ENCODE measurements at places on chromosomes 7 and 10.
A peak's percentile ranks its signal among the peaks of the same experiment; 100 is the strongest.

GRCh38 chr10:109875151-109875568 is 48.2 kb downstream of the XPNPEP1 start:
- H3K4me1 ChIP-seq, result peaks cover 5% of the 10 kb centered on the region
- H3K36me3 ChIP-seq, result peaks cover 25% of the 10 kb centered on the region
- H3K27ac ChIP-seq, result no peak overlapping the region
- no peak for DNase-seq
- no peaks in the 10 kb centered on the region for H3K27me3 ChIP-seq
- H3K4me3 ChIP-seq, result no peak overlapping the region

GRCh38 chr10:107966826-107967225 is 802.3 kb upstream of the SORCS1 start:
- no peak for DNase-seq
- H3K27ac ChIP-seq, result no peak overlapping the region
- H3K36me3 ChIP-seq, result no peaks in the 10 kb centered on the region
- no peaks in the 10 kb centered on the region for H3K27me3 ChIP-seq

GRCh38 chr10:86036544-86036831 is 330.1 kb downstream of the GRID1 start:
- H3K27ac ChIP-seq, result no peak overlapping the region
- peaks cover 6% of the 10 kb centered on the region for H3K27me3 ChIP-seq
- no peak for DNase-seq
- no peak overlapping the region for H3K4me3 ChIP-seq
- peaks cover 2% of the 10 kb centered on the region for H3K4me1 ChIP-seq

DNA sequence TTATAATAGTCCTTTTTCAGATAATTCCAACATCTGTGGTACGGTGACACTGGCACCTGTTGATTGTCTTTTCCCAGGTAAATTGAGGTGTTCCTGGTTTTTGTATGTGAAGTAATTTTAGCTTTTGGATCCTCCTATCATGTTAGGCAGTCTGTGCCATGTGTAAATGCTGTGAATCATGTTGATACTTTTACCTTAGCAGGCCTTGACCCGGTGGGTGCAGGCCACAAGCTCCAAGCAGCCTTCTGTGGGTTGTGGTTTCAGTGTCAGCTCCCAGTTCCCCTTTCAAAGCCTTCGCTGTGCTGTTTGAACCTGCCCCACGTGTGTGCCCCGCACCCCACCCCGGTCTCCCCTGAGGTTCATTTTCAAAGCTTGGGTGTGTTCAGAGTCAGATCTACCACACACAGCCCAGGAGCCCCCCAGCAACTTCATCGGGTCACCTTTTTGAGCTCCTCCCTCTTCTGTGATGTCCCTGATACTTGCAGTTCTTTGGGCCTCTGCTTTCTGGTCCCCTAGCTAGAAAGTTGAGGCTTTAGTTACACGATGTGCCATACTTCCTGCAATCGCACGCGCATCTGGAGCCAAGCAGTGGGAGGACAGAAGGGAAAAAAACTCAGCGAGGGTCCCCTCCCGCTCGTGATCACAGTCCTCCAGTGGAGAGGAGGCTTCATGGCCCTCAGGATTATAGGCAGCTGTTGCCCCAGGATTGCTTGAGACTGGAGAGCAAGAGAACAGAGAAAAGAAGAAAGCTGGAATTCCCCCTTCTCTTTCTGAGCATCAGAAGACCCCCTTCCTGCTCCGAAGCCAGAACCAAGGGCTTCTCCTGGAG is 8.7 kb upstream of the BHLHA15 start:
- H3K36me3 ChIP-seq, result peaks cover 25% of the 10 kb centered on the region
- H3K4me1 ChIP-seq, result peaks cover 35% of the 10 kb centered on the region
- peak; percentile 80 for DNase-seq
- no peaks in the 10 kb centered on the region for H3K27me3 ChIP-seq

DNA sequence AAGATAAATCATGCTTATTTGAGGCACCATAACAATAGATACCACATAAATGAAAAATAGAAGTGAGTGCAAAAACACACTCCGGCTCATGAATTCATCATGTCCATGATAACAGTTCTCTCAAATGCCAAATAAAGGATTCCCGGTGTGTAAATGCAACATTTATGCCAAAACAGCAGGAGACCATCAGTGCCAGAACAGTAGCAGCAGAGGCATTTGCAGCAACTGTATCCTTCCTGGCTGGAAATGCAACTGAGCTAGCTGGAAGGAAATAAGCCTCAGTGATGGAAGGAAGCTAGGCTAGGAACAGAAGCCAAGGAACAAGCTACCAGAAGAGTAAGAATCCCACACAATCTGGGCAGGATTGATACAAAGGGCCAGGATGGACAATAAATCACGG is 79.9 kb upstream of the THSD7A start:
- H3K4me3 ChIP-seq, result no peak overlapping the region
- no peaks in the 10 kb centered on the region for H3K27me3 ChIP-seq
- no peaks in the 10 kb centered on the region for H3K4me1 ChIP-seq
- no peaks in the 10 kb centered on the region for H3K36me3 ChIP-seq

- H3K36me3 ChIP-seq, result no peaks in the 10 kb centered on the region
- H3K4me3 ChIP-seq, result no peak overlapping the region
- DNase-seq, result no peak
Observed at GRCh38 chr10:94439275-94439861, 37.0 kb downstream of the TBC1D12 start.

- no peaks in the 10 kb centered on the region for H3K36me3 ChIP-seq
- H3K4me1 ChIP-seq, result peaks cover 8% of the 10 kb centered on the region
- H3K27me3 ChIP-seq, result peaks cover 3% of the 10 kb centered on the region
- H3K4me3 ChIP-seq, result no peak overlapping the region
Observed at GRCh38 chr7:7516662-7517061, 19.0 kb downstream of the COL28A1 start.

- H3K4me3 ChIP-seq, result no peak overlapping the region
- no peak for DNase-seq
- H3K27me3 ChIP-seq, result no peaks in the 10 kb centered on the region
- H3K4me1 ChIP-seq, result peaks cover 3% of the 10 kb centered on the region
- no peaks in the 10 kb centered on the region for H3K36me3 ChIP-seq
Observed at GRCh38 chr7:130334274-130334673, 10.3 kb upstream of the CPA5 start.

GRCh38 chr10:43249151-43249961 is 17.5 kb downstream of the RASGEF1A start:
- no peak for DNase-seq
- H3K27ac ChIP-seq, result no peak overlapping the region
- no peak overlapping the region for H3K4me3 ChIP-seq
- no peaks in the 10 kb centered on the region for H3K4me1 ChIP-seq

DNA sequence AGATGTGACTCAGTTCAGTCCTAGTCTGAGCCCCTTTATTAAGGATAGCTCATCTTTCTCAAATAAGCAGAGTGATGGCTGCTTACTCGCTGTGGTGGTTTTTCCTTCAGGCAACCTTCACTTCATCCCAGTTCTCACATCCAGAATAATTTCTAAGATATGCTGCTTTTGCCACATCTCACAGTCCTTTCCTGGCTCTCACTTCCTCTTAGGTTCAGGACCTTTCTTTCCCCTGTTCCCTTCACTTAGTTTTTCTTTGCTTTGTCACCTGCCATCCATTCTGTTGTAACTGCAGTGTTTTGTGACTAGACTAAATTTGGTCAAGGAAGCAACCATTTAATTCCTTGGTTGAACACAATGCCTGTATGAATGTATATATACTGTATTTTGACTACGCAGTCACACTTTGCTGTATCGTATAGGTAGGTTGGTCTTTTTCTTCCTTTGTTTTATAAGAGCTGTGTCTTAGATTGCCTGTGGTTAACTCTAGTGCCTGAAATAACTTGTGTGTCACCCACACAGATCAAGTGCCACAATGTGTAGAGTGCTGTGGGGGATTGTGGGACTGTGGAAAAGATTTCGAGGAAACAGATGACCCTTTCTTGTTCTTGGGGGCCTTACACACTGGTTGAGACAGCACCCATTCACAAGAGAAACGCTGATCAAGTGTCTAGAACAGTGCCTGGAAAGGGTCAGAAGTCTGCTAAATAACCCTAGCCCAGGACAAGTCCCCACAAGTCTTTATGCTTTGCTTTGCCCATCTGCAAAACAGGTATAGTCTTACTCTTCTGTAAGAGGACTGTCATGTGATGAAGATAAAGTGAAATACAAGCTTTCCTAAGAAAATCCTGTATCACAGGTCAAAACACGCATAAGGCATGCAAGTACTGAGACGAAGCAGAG is 2.6 kb downstream of the ZNF655 start:
- DNase-seq, result no peak
- peaks cover 47% of the 10 kb centered on the region for H3K36me3 ChIP-seq
- H3K27ac ChIP-seq, result peak overlapping the region; percentile 81

DNA sequence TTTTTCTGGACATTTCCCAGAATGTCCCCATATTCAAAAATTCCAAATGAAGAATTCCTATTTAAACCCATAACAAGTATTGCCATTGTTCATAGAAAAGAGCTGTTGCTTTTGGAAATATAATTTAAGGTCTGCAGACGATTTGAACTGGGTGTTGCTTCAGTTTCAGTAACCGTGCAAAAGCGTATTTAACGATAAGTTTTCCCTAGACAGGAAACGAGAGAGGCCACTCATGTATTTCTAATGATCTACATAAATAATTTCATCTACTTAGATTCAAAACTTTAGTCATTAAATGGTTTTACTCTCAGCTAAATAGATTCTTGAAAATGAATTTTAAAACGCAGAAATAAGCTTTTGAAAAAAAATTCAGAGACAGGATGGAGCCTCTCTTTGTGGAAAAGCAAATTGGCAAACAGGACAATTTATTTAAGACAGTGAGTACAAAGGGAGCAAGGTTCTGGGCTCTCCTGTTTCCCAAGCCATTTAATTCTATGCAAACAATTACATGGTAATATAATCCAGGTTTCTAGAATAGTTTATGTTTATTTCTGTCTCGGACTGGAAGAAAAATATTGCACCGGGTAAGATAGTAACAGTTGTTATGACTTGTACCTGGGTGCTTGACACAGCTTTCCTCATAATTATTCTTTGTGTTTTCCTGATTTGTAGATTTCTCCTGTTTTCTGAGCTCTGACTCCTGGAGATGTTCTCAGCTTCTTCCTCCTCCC is 263.0 kb downstream of the BAMBI start:
- no peak for DNase-seq
- no peak overlapping the region for H3K27ac ChIP-seq
- H3K36me3 ChIP-seq, result no peaks in the 10 kb centered on the region
- no peak overlapping the region for H3K4me3 ChIP-seq

DNA sequence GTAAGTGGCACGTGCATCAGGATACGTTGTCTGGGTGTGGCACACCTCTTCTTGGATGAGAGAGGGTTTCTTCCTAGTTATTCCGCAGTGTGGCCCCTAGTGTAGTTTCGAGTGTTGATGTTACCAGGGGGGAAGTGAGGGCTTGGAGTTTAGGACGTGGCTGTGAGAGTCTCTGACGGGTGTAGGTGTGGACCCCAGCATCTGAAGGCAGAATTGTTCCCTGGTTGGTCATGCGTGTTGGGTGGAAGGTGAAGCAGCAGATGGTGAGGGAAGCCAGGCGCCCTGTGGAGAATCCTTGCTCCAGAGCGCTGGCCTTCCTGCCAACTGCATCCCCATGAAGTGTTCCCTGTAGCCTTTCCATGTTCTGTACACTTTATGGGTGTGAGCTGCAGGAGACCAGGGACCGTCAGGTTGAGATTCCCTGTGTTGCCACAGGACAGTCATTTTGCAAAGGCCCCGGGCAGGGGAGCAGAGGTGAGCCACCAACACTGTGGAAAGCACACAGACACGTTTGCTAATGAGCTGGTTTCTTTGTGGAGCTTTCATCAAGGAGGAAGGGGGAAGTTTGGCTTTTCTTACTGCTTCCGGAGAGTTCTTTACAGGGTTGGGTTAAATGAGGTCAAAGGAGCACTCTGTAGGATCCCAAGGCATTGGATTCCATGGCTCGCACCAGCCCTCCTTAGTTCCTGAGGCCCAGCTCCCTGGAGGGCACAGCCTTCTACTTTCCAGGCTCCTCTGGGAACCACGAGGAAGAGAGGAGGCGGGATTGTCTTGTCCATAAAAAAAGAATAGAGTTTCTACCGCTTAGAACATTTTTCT is 32.0 kb downstream of the TSPAN14 start:
- H3K4me3 ChIP-seq, result peak overlapping the region; percentile 80
- H3K27me3 ChIP-seq, result no peaks in the 10 kb centered on the region
- peaks cover 85% of the 10 kb centered on the region for H3K4me1 ChIP-seq
- H3K36me3 ChIP-seq, result peaks cover 34% of the 10 kb centered on the region
- peak overlapping the region; percentile 89 for H3K27ac ChIP-seq
- DNase-seq, result no peak

DNA sequence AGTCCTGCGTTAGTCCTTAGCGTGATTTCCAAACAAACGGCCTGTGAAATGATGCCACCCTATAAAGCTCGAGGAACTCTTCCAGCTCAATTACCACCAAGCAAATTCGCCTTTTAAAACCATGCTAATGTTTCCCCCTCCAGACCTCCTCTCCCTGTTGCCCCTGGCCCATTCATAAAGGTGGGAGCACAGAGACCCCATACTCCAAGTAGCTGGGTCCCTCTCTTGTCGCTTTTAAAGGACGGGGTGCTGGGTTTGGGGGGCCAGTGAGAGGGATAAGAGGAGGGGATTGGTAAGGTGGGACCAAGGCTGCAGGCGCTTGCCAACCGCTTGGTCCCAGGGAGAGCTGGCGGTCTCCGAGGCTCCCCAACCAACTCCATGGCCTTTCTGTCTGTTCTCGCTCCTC is 1.2 kb downstream of the HMX2 start:
- peak overlapping the region; percentile 32 for H3K4me3 ChIP-seq
- H3K4me1 ChIP-seq, result peaks cover 44% of the 10 kb centered on the region
- no peak for DNase-seq
- H3K36me3 ChIP-seq, result peaks cover 2% of the 10 kb centered on the region
- H3K27ac ChIP-seq, result peak overlapping the region; percentile 56

Measured in activated naive CD8-positive, alpha-beta T cell treated with anti-CD3 and anti-CD28 coated beads, Interleukin-2, amount 10 ng/mL, durations not matched to agents 7 days and 5 days (primary cell).